ENCODE measurements at places on chromosomes 16 and 17.

GRCh38 chr17:43874293-43874692 is 27.3 kb downstream of the CD300LG start:
- DNase-seq: no peak

DNA sequence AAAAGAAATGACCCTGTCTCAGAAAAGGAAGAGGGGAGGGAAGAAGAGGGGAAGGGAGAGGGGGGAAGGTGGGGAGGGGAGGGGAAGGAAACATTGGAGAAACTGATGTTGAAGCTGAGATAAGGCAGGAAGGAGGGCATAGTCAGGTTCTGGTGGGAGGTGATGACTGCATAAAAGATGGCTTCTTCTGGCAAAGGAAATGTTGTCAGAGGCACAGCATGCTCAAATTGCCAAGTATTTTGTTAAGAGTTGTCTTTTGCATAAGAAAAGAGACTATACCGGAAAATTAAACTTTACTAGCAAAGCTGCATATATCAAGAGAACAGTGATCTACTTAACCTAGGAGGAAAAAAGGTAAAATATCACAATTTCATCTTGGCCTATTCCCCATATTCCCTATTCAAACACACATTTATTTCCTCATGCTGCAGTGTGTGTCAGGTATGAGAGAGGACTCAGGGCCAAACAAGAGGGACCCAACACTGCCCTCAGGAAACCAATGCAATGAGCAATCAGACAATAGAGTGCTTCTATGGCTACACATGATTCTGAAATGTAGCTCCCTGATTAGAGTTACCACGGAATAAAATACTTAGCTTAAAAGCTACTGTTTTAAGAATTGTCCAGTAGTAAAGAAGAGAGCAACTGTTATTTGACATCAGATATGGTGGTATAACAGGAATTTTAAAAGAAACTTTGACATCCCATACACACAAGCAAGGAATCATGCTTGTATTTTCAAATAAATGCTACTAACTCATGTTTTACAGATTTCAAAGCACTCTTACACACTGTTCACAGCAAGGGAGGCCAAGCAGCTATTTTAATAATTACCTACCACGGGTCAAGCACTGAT is 80.9 kb downstream of the PARN start:
- DNase-seq: no peak

- no peak for DNase-seq
Measured at GRCh38 chr17:67685351-67685750, 32.4 kb upstream of the NOL11 start.

GRCh38 chr16:78057803-78058564 is 35.6 kb downstream of the CLEC3A start:
- DNase-seq: no peak

DNA sequence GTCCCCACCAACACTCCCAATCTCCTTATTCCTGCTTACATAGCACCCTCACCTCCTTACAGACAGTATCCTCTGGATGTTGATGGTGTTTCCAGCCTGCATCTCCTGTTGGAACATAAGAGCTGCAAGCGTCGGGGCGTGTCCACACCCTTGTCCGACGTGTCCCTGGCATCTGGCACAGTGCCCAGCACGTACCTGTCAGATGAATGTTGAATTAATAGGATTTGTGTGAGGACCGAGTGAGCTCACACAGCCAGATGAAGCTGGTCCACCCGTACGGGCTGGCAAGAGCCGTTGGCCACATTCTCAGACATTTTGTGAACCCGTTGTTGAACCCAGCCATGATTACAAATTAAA is 12.2 kb upstream of the CBX4 start:
- DNase-seq: no peak

- no peak for DNase-seq
Measured at GRCh38 chr16:87982581-87983041, 31.4 kb downstream of the BANP start.

GRCh38 chr16:11310997-11311561 is 29.9 kb upstream of the PRM1 start:
- no peak for DNase-seq

DNA sequence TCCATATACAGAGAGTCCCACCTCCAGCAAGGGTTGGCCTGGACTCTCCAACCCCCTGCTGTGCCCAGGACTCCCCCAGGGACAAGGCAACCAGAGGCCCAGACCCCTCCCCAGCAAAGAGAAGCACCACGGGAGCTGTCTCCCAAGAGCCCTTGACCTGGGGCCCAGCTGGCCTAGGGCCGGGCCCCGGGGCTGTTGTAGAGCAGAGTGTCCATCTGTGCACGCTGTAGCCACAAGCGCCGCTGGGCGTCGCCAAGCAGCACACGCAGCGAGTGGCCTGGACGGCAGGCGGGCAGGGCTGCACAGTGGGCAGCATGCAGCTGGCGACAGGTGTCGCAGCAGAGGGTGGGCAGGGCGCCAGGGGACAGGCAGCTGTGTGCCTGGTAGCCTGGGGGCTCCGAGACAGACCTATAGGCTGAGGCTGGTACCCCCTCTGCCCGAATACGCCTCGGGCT is 4.3 kb downstream of the SPATA2L start:
- DNase-seq: peak; percentile 74

GRCh38 chr17:29562615-29563014 is 4.2 kb downstream of the ABHD15 start:
- no peak for DNase-seq

DNA sequence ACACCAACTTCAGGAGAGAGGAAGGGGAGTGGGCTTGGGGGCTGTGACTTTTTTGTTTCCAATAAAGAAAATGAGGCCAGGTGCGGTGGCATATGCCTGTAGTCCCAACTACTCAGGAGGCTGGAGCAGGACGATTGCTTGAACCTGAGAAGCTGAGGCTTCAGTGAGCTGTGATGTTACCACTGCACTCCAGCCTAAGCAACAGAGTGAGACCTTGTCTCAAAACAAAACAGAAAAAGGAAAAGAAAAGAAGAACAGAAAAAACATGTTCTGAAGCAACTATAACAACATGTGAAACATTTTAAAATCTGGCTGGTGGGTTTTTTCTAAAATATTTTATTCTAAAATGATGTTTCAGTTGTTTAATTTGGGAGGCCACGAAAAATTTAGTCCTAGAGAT is 554.0 kb upstream of the ZFHX3 start:
- no peak for DNase-seq

DNA sequence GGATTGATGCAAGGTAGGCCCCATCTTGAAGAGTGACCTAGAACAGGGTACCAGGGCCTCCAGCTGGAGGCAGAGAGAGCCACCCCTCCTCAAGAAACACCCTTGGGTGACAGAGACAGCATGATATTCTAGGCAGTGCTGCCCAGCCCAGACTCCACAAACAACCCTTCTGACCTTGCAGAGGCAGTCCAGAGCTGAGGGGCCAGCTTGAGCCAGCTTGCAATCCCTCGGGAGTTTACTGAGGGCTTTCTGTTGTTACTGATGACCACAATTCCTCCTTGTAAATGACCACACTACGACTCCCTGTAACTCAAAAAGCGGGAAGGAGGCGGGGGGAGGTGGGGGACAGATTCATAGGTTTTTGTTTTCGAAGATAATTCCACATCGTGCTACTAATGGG is 18.6 kb upstream of the MNT start:
- DNase-seq: no peak

DNA sequence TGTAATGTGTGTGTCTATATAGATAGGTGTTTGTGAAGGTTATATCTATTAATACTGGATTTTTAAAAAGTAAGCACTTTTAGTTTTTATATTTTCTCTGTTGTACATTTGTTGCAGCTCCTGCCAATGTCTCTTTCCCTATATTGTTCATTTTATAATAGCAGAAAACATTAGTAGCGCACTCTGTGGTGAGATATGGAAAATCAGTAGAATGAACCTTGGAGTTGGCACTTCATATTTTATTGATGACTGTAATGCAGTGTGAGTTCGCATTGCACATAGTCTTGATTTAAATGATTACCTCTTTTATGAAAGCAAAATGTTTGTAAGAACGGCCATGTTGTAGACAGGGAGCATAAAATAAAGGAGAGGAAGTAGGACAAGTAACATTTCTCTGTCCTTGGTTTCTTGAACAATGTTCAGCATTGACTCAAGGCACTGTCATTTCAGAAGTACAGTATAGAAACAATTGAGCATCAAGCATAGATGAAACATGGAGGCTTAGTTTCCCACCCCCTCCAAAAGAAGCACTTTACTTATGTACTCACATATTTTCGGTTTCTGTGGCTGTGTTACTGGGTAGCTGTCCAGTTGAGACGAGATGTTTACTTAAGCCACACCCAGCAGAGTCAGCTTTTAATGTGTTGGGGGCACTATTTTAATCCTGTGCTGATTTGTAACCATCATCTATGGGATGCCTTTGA is 74.0 kb downstream of the TANC2 start:
- no peak for DNase-seq

DNA sequence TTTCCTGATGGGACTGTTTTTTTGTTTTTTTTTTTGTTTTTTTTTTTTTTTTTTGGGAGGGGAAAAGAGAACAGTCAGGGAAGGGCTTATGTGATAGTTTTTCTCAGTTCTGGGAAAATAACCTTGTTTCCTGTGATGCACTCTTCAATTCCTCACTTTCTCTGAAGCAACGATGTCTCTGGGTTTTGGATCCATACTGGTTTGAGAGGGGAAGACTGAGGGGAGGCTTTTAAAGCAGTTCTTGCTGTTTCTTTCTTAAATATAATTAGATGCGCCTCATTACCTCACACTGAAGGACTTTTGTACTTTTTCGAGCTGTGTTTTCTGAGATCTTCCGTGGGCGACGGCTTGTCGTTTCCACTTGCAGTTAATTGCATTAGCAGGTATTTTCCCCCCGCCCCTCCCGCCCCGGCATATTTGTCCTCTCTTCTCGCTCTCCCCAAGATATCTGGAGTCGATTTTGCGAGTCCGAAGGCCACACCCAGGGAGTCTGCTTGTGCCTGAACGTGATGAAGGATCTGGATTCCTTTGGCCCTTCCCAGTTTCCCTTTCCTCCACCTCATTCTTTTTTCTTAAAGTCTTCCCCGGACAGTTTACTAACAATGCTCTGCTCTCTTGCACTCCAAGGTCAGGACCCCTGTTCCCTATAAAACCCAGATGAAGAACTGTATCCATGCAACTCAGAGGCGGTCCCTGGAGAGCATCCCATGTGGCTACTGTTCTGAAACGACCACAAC is 125.2 kb upstream of the ZFHX3 start:
- peak; percentile 46 for DNase-seq

- no peak for DNase-seq
Measured at GRCh38 chr16:63702981-63703590, 1418.8 kb downstream of the CDH11 start.

DNA sequence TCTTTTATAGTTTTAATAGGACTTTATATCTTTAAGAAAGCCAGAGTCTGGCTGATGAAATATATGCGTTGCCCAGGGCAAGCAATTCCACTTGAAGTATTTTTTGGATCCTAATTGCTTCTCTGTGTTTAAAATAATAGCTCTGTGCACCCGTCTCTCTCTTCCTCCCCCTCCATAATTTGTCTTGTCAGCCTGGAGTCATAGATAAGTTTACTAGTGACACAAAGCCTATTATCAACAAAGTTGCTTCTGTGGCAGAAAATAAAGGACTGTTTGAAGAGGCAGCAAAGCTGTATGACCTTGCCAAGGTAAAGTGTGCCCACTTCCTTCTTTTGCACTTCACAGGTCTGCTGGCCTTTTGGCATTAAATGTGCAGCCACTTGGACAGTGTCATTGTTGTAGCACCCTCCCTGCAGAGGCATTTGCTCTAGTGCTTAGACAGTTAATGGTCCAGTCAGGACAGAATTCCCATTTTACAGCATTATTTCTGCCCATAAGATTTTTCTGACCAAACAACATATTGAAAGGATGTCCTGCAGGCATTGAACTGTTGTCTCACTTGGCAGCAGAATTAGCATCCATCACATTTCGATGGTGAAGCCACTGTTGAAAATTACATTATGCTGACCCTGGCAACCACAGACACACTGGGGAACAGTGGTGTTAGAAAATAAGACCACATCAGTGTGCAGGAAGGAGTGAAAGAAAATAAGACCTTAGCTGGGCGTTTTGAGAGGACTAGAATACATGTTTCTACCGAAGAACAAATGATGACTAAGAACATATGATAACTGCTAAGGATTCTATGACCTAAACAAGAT is 28.4 kb upstream of the SLC12A3 start:
- DNase-seq: no peak

- peak; percentile 47 for DNase-seq
Measured at GRCh38 chr17:81165246-81166032, at the start of gene PVALEF. TSS of gene PVALEF (plus strand) at chr17:81165507. CDS start at chr17:81181227, 15,720 bp downstream.

DNA sequence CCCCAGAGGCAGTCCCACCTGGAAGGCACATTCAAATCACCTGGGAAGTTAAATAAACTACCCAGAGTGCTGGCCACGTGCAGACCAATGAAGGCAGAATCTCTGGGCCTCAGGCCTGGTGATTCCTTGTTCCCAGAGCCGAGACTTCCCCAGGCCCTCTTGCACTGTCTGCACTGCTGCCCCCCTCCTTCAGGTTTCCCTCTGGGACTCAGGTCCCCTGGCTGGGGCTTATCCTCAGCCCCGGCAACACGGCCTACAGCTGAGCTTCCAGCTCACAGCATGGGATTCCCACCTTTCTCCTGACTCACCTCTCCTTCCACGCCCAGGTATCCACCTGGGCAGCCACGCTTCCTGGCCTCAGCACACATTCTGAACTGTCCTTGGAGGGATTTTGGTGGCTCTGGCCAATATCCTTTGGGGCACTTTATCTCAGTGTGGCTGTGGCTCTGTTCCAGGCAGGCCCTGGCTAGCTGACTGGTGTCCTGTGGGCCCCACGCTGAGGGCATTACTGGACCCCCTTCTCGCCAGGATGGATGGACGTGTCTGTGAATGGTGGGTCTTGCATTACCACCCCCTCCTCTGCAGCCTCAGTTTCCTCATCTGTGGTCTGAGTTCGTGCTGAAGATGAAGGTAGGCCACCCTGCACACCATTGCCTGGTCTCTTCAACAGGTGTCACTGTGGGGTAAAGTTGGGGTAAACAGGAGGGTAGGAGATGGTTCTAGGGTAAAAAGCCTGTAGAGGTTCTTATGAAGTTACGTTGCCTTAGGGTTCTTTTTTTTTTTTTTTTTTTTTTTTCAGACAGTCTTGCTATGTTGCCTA is 165.7 kb downstream of the IRF8 start:
- no peak for DNase-seq

DNA sequence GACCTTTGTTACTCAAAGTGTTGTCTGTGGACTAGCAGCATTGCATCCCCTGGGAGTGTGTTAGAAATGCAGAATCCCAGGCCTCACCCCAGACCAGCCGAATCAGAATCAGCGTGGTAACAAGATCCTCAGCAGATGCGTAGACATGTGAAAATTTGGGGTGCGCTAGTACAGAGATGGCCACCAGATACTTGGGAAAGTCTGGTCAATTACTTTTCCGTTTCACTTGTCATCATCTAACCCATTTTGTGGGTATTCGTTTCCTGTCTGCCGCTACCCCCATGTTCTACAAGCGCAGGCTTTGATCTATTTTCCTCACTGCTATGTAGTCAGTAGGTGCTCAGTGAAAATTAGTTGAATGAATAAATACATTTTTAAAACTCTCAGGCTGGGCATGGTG is 33.1 kb upstream of the HERPUD1 start:
- no peak for DNase-seq

DNA sequence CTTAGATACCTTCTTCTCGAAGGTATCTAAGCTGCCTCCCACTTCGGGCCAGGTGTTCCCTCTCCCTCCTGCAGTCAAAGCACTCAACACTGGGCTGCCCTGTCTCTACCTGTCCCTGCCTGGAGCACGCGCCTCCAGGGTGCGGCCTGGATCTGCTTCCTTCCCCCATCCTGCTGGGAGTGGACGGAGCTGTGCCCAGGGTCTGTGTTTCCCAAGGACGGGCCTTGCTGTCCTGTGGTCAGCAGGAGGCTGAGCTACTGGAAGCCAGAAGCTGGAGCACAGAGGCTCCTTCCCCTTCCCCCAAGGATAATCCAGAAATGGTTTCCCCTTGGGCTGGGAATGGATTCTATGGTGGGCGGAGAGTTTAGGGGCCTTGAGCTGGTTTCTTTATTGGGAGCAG is 16.7 kb downstream of the LLGL2 start:
- no peak for DNase-seq

All from femur (tissue), 1 donor.